ENCODE measurements at places on chromosomes 6 and 20.

- peak; percentile 24 for DNase-seq
Measured at GRCh38 chr6:34235307-34236130, 1.2 kb upstream of the HMGA1 start.

- DNase-seq: no peak
Measured at GRCh38 chr20:15930311-15931305, 642.6 kb downstream of the KIF16B start.

- DNase-seq: no peak
Measured at GRCh38 chr6:51559059-51559458, 528.4 kb downstream of the PKHD1 start.

DNA sequence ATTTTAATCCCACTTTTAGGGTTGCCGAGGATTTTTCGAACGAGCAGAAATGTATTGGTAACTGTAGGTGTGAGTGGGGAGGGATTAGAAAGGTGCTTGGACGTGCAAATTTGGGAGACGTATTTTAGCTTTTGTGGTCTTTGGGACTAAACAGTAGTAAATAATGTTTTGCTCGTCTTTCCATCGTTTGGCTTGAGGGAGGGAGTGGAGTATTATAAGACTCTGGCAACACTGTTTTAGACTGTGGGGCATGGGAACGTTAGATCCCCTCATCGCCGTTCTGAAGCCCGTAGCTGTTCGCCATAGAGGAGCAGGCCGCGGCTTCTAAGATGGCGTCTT lies 2.8 kb downstream of the BRD2 start:
- no peak for DNase-seq

GRCh38 chr20:37315452-37316110 lies 26.1 kb downstream of the MANBAL start:
- no peak for DNase-seq

DNA sequence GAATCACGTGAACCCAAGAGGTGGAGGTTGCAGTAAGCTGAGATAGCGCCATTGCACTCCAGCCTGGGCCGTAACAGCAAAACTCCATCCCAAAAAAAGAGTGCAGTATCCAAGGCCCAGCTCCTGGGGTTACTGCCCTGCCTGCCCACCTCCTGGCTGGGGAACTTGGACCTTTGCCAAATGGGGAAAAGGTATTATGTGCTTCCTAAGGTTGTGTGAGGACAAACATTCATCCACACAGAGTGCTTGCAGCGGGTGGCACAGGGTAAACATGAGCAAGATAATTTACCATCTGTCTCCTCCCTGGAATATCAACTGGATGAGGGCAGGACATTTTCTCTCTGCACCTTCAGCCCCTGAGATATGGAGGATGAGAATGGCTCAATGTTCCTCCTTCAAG lies 94.9 kb upstream of the POPDC3 start:
- no peak for DNase-seq

All from dorsolateral prefrontal cortex (tissue), 122 donors.